ENCODE measurements at places on chromosomes 13 and 19. TPM values are rescaled to one million over a fixed set of nuclear protein-coding genes. Genes with fewer than 3 reads are reported as not detected.
A peak's percentile ranks its signal among the peaks of the same experiment; 100 is the strongest.

SLC1A6 gene
- total RNA-seq: not detected

ZGLP1 gene
- total RNA-seq: 5.9 TPM

ZNF440 gene
- 10.2 TPM for total RNA-seq

ZNF329 gene
- 9.8 TPM for total RNA-seq

RFPL4AL1 gene
- not detected for total RNA-seq

USP12 gene
- total RNA-seq: 57.3 TPM

SLITRK6 gene
- total RNA-seq: not detected

CERS4 gene
- 29.5 TPM for total RNA-seq

HIF3A gene
- not detected for total RNA-seq

DNA sequence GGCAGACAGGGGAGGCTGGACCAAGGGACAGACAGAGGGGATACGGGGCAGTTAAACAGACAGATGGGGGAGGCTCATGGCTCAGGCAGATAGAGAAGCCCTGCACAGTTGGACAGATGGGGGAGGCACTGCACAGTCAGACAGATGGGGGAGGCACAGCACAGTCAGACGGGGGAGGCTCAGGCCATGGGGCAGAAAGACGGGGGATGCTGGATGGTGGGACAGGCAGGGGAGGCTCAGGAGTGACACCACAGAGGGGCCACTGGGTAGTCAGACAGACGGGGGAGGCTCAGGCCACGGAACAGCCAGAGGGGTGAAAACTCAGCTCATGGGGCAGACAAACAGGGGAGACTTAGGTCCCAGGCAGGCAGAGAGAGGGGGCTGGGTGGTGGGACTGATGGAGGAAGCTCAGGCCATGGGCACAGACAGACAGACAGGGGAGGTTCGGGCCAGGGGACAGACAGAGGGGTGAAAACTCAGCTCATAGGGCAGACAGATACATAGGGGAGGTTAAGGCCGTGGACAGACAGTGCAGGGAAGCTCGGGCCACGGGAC, 886 bp downstream of the MFSD12 start:
- H3K27ac ChIP-seq: peak overlapping the region; percentile 56
- peaks cover 55% of the 10 kb centered on the region for H3K4me1 ChIP-seq
- no peak for DNase-seq
- H3K36me3 ChIP-seq: no peaks in the 10 kb centered on the region
- H3K4me3 ChIP-seq: peak overlapping the region; percentile 96
- no peaks in the 10 kb centered on the region for H3K27me3 ChIP-seq

DNA sequence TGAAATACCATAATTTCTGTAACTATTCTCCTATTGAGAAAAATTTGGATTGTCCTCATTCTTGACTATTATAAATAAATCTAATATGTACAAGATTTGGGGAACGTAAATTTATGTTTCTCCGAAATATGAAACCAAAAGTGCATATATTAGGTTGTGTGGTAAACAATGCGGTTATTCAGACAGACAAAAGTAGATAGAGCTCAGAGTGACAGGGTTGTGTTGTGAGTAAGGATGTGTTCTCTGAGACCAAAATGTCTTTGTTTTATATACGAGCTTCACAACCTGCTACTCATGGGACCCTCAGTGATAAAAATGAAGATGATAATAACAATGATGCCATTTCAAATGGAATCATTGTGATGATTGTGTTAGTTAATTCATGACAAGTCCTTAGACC, 796.3 kb upstream of the SLC10A2 start:
- H3K4me1 ChIP-seq: no peaks in the 10 kb centered on the region
- H3K27ac ChIP-seq: no peak overlapping the region
- DNase-seq: no peak

- no peaks in the 10 kb centered on the region for H3K4me1 ChIP-seq
- H3K4me3 ChIP-seq: no peak overlapping the region
- DNase-seq: no peak
- no peaks in the 10 kb centered on the region for H3K36me3 ChIP-seq
- H3K27me3 ChIP-seq: peaks cover 5% of the 10 kb centered on the region
Observed at GRCh38 chr13:111880185-111880584, 186.8 kb upstream of the SOX1 start.

GRCh38 chr13:25372284-25373081, 709 bp downstream of the ATP8A2 start:
- no peak overlapping the region for H3K27ac ChIP-seq
- peak overlapping the region; percentile 66 for H3K4me3 ChIP-seq
- peaks cover 4% of the 10 kb centered on the region for H3K4me1 ChIP-seq
- H3K36me3 ChIP-seq: no peaks in the 10 kb centered on the region

- peaks cover 34% of the 10 kb centered on the region for H3K4me1 ChIP-seq
- H3K4me3 ChIP-seq: peak overlapping the region; percentile 74
- no peaks in the 10 kb centered on the region for H3K27me3 ChIP-seq
- no peak overlapping the region for H3K27ac ChIP-seq
- H3K36me3 ChIP-seq: peaks cover 2% of the 10 kb centered on the region
- peak; percentile 50 for DNase-seq
Observed at GRCh38 chr19:45884682-45885555, 1.0 kb downstream of the IRF2BP1 start.

GRCh38 chr19:37655689-37656371, 565 bp upstream of the ZFP30 start:
- DNase-seq: peak; percentile 89
- H3K4me3 ChIP-seq: peak overlapping the region; percentile 98
- peak overlapping the region; percentile 93 for H3K27ac ChIP-seq
- H3K36me3 ChIP-seq: peaks cover 18% of the 10 kb centered on the region

DNA sequence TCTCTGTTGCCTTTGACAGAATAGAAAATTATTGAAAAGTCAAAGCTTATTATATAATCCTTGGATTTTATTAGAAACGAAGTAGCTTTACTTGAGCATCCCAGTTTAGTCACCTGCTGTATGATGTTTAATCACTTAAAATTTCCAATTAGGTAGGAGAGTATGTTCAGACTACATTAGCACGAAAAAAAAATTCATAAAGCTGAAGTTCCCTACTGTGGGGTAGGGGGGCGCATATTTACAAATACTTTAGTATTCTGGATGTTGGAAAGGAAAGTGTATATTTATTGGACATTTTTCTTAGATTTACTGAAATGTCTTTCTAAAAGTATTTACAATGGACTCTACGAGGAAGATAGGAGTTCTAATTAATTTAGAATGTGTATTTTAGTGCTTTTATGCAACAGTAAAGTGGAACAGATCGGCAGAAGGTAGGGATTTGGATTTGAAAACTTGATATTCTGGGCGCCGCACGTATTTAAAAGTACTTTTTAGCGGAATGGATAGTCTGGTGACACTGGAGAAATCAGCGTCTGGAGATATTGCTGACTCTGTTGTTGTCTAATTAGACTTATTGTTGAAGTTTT, 1.9 kb downstream of the CDK8 start:
- no peaks in the 10 kb centered on the region for H3K27me3 ChIP-seq
- no peak for DNase-seq
- peak overlapping the region; percentile 98 for H3K4me3 ChIP-seq
- peaks cover 38% of the 10 kb centered on the region for H3K4me1 ChIP-seq

DNA sequence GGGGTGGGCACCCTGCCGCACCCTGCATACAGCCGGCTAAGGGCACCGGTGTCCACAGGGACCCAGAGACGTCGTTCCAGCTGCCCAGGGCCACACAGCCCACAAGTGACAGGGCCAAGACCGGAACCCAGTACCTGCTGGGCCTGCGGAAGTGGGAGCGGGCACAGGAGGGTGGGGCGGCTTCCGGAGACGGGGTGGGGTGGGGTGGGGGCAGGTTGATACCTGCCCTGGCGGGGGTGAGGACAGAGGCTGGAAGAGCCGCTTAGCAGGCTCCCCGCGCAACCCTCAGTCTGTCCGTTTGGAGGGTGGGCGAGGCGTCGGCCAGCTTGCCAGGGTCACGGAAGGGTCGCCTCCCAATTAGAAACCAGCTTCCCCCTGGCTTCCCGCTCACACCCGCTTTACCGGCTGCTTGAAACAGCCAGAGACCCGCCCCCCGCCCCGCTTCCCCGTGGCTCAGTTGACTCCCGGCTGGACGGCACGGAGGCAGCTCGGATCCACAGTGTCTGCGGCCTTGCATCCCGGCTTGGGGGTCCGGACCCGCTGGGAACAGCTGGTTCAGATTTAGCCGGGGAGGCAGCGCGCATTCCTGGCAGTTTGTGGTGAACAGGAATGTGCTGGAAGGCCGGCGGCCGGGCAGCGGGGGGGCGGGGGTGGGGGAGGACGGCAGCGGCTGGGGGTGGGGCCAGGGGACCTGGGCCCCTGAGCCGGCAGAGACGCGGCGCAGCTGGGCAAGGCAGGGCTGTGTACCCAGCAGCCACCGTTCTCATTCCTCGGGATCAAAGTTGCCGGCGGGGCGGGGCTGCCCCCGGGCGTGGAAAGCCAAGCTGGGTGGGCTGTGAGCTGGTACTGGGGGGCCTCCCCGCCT, 1.9 kb downstream of the CNN2 start:
- DNase-seq: peak; percentile 61
- H3K4me3 ChIP-seq: peak overlapping the region; percentile 96
- no peaks in the 10 kb centered on the region for H3K27me3 ChIP-seq
- H3K4me1 ChIP-seq: peaks cover 32% of the 10 kb centered on the region
- no peak overlapping the region for H3K27ac ChIP-seq

- peaks cover 24% of the 10 kb centered on the region for H3K36me3 ChIP-seq
- H3K27ac ChIP-seq: peak overlapping the region; percentile 94
- H3K4me1 ChIP-seq: peaks cover 16% of the 10 kb centered on the region
- DNase-seq: no peak
- peak overlapping the region; percentile 97 for H3K4me3 ChIP-seq
Observed at GRCh38 chr19:20167651-20168122, 673 bp downstream of the ZNF486 start.

DNA sequence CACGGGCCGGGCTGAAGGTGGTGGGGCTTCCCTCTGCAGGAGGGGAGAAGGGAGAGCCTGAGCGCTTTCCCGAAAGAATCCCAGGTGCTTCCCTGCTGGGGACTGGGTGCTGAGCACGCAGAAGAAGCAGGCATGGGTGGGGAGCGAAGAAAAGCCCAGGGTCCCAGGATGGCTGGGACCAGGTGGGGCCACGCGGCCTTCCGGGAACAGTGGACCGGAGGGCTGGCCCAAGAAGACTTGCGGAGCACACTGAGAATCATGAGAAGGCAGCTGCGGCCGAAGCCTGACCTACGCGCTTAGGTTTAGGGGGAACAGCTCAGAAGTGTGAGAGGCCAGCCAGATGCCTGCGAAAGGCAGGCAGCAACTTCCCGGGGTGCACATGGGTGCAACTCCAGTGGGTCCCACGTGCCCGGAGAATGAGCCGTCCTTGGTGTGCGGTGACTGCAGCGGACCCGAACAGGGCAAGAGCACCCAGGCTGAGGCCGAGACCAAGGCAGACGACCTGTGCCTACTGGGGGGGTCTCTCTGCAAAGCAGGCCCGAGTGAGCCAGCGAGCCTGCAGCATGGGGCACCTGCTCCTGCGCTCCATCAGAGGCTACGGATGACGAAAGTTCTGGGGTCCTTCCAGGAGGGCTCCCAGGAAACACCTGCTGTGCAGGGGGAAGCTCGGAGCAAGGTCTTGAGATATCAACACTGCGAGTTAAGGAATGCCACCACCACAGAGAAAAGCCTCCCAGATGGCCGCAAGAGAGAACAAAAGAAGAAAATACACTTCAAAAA, 52.4 kb downstream of the MLLT1 start:
- H3K36me3 ChIP-seq: peaks cover 3% of the 10 kb centered on the region
- no peak overlapping the region for H3K4me3 ChIP-seq
- no peak overlapping the region for H3K27ac ChIP-seq

- DNase-seq: no peak
- H3K27me3 ChIP-seq: no peaks in the 10 kb centered on the region
- peak overlapping the region; percentile 96 for H3K27ac ChIP-seq
- H3K4me1 ChIP-seq: peaks cover 57% of the 10 kb centered on the region
- H3K4me3 ChIP-seq: peak overlapping the region; percentile 94
- H3K36me3 ChIP-seq: peaks cover 8% of the 10 kb centered on the region
Observed at GRCh38 chr19:55675661-55676354, 782 bp downstream of the EPN1 start.

DNA sequence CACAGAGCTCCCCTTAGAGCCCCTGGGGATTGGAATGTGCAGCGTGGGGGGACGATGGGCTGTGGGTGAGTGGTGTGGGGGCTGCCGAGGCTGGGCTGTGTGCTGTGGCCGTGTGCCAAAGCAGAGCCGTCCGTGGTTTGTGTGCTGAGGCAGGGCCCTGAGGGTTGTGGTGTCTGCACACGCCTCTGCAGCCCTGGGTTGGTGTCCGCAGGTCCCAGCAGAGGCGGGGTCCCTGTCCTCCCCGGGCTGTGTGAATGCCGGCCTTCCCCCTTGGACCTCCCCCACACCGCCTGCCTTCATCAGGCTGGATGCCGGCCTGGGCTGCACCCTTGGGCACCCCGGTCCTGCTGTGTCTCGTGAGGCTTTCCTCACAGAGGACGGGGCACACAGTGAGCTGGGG, 26.1 kb downstream of the DOT1L start:
- peaks cover 14% of the 10 kb centered on the region for H3K36me3 ChIP-seq
- no peak for DNase-seq
- H3K27me3 ChIP-seq: no peaks in the 10 kb centered on the region
- peaks cover 7% of the 10 kb centered on the region for H3K4me1 ChIP-seq
- H3K4me3 ChIP-seq: no peak overlapping the region
- no peak overlapping the region for H3K27ac ChIP-seq

DNA sequence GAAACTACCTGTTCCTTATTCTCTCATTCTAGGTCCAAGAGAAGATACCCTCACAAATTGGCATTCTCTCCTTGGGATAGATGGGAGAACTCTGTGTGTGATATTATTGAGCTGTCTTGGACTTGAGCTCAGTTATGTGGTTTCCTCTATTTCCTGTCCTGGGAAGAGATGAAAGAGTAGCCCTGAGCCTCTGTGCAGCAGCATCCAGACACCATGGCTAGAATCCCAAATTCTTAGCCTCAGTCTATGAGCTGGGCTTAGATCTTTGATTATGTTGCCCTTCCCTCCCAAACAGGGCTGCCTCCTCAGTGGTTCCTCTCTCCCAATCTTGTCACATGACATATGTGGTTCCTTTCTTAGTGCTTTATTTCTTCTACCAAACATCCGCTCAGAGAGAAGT, 290.7 kb downstream of the SPRY2 start:
- no peak overlapping the region for H3K27ac ChIP-seq
- H3K4me1 ChIP-seq: peaks cover 16% of the 10 kb centered on the region
- H3K27me3 ChIP-seq: peaks cover 6% of the 10 kb centered on the region

- peak overlapping the region; percentile 83 for H3K4me3 ChIP-seq
- peaks cover 33% of the 10 kb centered on the region for H3K4me1 ChIP-seq
- no peaks in the 10 kb centered on the region for H3K36me3 ChIP-seq
Observed at GRCh38 chr13:21674490-21675009, 3.7 kb downstream of the FGF9 start.

GRCh38 chr19:53311044-53311443, 22.5 kb upstream of the ZNF845 start:
- no peaks in the 10 kb centered on the region for H3K4me1 ChIP-seq
- DNase-seq: no peak
- peaks cover 22% of the 10 kb centered on the region for H3K36me3 ChIP-seq
- no peak overlapping the region for H3K27ac ChIP-seq
- peaks cover 20% of the 10 kb centered on the region for H3K27me3 ChIP-seq

- peaks cover 63% of the 10 kb centered on the region for H3K4me1 ChIP-seq
- H3K36me3 ChIP-seq: peaks cover 9% of the 10 kb centered on the region
- peak overlapping the region; percentile 99 for H3K27ac ChIP-seq
- no peaks in the 10 kb centered on the region for H3K27me3 ChIP-seq
- peak overlapping the region; percentile 100 for H3K4me3 ChIP-seq
Observed at GRCh38 chr19:2081873-2082810, 14.0 kb downstream of the MOB3A start.

- H3K27ac ChIP-seq: peak overlapping the region; percentile 91
- H3K4me1 ChIP-seq: peaks cover 55% of the 10 kb centered on the region
- H3K27me3 ChIP-seq: no peaks in the 10 kb centered on the region
Observed at GRCh38 chr19:17406887-17407196, 1.4 kb upstream of the BST2 start.

- H3K27me3 ChIP-seq: peaks cover 29% of the 10 kb centered on the region
- H3K4me1 ChIP-seq: peaks cover 9% of the 10 kb centered on the region
- H3K4me3 ChIP-seq: no peak overlapping the region
- no peaks in the 10 kb centered on the region for H3K36me3 ChIP-seq
- no peak overlapping the region for H3K27ac ChIP-seq
Observed at GRCh38 chr13:112940236-112940635, 28.8 kb upstream of the MCF2L start.

Data from activated T-cell treated with anti-CD3 and anti-CD28 coated beads, Interleukin-2, amount 50 U/mL, for 72 hours (primary cell).